ENCODE measurements at places on chromosomes 3 and 15.

- DNase-seq: no peak
Measured at GRCh38 chr15:39363761-39364586, 216.9 kb upstream of the THBS1 start.

- no peak for DNase-seq
Measured at GRCh38 chr3:186223476-186223875, 114.6 kb upstream of the ETV5 start.

GRCh38 chr3:123733341-123733740 lies 148.5 kb upstream of the HACD2 start:
- no peak for DNase-seq

GRCh38 chr15:92035961-92036360 lies 182.5 kb downstream of the SLCO3A1 start:
- no peak for DNase-seq

DNA sequence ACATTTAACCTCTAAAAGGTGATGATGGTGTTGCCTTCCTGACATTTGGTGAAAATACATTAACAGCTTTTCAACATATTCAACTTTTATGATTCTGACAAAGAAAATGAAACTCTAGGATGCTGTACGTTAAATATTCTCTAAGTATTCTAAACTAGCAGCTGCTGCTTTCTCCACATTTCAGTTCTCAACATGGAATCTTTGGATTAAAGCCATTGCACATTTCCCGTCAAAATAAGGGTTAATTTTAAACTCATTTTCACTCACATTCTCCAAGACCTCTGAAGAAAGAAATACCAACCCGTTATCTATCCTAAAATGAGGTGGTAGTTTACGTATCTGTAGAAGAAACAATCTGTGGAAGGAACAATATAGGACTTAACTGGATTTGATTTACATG lies 655.7 kb upstream of the ARPP21 start:
- no peak for DNase-seq

DNA sequence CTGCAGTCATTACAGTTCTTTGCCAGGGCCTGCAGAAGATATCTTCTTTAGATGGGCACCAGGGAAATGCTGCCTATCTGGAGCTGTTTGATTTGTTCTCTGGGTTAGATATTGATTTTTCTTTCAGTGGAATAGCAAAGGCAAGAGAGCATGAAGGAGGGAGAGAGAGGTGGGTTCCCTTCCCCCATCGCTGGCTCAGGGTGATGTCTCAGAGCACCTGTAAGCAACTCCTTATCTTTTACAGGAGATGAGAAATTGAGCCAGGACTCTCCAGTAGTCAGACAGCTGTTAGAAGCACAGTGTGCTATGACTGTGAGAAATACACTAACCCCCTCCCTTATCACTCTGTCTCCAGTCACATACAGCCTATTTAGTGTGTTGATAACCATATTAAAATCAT lies 89.3 kb upstream of the SLC24A5 start:
- no peak for DNase-seq

GRCh38 chr15:91298101-91298500 lies 198.0 kb downstream of the SV2B start:
- DNase-seq: no peak

GRCh38 chr3:52253314-52254304 lies 8.1 kb downstream of the PPM1M start:
- peak; percentile 16 for DNase-seq

DNA sequence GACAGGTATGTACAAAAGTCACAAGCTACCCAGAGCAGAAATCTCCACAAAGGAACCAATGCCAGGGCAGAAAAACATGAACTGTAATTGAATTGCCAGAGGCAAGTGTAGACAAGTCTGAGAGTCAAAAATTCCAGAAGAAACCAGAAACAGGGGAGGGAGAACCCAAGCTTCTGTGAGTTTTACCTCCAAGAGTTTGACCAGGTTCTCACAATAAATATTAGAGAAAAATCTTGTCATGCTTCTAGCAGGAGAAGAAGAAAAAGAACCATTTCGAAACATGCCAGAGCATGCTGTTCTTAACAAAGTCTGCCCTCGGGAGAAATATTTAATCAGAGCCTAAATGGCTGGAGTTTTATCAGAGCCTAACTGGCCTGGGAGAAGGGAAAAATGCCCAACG lies 32.5 kb upstream of the AP3B2 start:
- DNase-seq: no peak

DNA sequence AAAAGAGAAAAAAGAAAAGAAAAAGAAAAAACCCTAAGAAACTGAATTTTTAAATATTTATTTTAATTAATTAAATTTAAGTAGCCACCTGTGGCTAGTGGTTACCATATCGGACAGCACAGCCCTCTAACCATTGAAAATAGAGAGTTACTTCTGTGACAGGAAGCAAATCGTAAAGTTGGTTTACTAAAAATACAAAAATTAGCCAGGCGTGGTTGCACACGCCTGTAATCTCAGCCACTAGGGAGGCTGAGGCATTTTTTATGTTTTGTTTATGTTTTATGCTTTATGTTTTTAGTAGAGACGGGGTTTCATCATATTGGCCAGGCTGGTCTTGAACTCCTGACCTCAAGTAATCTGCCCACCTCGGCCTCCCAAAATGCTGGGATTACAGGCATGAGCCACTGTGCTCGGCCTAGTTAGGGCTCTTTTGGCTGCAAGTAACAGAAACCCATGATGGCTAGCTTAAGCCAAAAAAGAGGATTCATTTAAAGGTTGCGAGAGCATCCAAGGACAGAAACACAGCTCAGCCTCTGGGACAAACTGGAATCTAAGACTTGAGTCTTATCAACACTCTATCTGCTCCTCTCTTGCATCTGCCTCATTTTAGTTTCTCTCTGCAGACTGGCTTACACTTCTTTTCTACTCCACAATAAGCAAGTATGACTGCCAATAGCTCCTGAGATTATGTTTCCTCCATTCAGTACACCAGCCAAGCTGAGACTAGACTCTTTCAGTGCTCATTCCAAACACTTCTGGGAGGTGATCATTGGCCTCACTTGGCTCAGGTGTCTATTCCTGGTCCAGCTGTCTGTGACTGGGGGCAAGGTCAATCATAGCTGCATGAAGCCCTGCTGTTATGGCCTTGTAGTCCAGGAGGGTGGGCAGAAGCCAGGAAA lies 6.8 kb upstream of the SKIL start:
- no peak for DNase-seq

GRCh38 chr15:89150287-89150686 lies 62.0 kb downstream of the ABHD2 start:
- no peak for DNase-seq

GRCh38 chr3:50182533-50183099 lies 8.8 kb upstream of the GNAT1 start:
- DNase-seq: no peak

GRCh38 chr15:64144565-64145281 lies 6.8 kb upstream of the SNX22 start:
- peak; percentile 39 for DNase-seq

DNA sequence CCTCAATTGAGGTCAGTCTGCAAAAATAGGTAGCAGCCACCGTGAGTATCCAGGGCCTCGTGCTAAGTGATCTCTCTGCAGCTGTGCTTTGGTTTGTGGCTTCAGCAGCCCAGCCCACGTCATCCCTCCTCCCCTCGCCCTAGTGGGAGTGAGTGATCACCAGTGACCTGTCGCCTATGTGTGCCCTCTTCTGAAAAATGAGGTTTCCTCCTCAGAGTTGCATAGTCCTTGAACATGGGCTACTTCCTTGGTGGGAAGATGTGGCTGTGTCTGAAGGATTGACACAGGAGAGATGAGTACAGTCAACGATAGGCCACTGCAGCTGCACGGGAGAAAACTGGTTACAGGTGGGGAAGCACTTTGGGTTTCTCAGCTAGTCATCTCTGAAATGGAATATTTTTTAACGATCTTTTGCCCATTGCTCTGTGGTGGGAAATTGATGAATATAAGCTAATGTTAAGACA lies 144.8 kb upstream of the BHLHE40 start:
- DNase-seq: no peak

DNA sequence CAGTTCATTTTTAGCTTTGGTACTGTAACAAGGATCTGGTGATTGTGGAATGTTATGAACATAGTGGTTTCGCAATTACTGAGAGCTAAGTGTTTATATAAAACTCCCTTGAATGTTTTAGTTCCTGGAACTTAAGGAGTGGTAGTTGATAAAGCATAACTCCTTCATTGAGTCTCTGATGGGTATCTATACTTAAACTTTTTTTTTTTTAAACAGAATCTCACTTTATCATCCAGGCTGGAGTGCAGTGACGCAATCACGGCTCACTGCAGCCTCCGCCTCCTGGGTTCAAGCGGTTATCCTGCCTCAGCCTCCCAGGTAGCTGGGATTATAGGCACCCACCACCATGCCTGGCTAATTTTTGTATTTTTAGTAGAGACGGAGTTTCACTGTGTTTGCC lies 11.3 kb downstream of the PRKCI start:
- DNase-seq: no peak

DNA sequence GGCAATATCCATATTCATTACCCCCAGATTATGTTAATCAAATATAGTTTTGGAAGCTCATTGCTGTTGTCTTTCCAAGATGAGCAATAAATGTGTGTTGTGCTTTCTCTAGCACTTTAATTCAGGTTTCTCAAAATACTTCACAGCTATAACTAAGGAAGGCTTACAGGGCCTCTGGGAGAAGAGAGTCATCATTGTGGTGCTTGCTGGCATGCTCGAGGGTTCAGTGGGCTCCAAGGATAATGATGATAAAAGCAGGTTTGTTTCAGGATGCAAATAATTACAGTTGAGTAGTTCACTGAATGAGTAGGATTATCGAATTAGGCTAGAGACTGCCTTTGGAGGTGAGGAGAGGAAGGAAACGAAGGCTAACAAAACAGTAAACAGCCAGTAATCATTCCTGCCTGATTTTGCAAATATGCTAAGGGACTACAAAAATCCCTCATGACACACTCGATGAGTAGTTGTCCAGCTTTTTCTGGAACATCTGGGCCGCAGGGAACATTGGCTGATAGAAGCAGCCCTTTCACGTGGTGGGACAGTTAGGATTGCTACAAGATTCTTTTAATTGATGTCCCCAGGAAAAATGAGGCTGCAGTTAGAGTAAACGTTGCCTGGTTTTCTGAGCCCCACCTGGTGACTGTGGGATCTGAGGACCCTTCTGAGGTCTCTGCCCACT lies 54.1 kb downstream of the SLC7A14 start:
- no peak for DNase-seq

- no peak for DNase-seq
Measured at GRCh38 chr3:70383360-70383831, 71.0 kb upstream of the MDFIC2 start.

DNA sequence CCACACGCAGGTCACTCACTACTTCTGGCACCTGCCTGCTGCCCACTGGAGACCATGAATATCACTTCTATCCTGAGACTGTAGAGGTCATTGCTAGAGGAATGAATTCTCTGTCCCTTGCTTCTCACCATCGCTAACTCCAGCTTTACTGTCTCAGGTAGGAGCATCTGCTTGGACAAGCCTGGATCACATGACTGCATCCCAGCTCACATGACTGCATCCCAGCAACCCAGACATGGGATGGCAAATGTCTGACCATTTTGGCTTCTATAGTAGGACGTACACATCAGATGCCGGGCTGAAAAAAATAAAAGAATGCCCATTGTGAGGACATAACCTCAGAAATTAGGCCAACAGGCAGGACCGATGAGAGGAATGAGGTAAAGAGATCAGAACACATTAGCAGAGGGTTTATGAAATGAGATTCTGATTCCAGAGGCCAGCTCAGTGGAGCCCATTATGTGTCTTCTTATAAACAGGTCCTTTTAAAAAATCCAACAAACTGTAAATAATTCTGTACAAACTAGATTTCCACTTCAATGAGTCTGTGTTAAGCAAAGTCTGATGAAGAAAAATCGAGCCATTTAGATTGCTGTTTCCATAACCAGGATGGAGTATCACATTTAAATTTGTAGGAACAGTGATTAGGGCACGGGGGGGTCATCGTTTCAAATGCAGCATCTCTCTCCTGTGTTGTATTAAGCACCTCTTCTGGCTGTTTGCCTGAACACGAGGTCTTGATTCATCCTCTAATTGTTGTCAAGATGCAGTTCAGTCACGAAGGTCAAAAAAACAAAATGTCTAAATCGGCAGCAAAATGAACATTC lies 126.7 kb downstream of the MTHFS start:
- DNase-seq: no peak

- no peak for DNase-seq
Measured at GRCh38 chr15:72965671-72966070, 86.6 kb upstream of the NEO1 start.

DNA sequence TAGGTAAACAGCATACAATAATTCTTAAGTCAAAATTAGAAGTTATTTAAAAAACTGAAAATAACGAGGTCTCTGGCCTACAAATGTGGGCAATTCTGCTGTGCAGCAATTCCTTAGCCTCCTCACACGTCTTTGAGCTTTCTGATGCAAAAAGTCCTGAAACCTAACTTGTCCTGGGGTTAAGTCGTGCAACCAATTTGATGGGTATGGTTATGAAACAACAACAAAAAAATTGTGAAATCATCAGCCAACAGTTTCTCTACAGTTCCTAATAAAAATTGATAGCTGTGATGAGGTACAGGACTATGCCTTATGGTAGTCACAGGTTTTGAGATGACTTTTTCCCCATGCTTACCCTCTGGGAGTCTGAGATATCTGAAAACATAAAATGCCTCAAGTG lies 6.5 kb upstream of the GLB1 start:
- DNase-seq: no peak

GRCh38 chr3:170643831-170644230 lies 58.0 kb upstream of the SLC7A14 start:
- DNase-seq: no peak

DNA sequence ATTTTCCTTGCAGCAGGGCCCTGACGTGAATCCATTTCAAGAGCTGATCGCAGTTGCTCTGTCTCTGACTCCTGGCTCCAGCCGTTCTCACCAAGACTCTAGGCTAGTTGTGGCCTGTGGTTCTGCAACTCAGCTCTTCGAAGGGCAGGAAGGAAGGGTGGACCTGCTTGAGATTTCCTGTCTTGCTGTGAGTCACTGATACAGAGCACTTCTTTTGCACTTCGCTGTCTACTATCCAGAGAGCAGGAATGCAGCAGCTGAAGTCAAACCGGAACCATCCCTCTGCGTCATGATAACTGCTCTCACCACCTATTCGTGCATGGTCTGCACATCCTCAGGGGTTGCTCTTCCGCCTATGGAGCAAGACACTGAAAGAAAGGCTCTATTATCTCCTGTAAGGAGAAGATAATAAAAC lies 59.7 kb downstream of the RAP2B start:
- DNase-seq: peak; percentile 8

- no peak for DNase-seq
Measured at GRCh38 chr3:128480717-128481437, 12.1 kb downstream of the GATA2 start.

- DNase-seq: no peak
Measured at GRCh38 chr3:87227835-87228144, 681 bp downstream of the CHMP2B start.

DNA sequence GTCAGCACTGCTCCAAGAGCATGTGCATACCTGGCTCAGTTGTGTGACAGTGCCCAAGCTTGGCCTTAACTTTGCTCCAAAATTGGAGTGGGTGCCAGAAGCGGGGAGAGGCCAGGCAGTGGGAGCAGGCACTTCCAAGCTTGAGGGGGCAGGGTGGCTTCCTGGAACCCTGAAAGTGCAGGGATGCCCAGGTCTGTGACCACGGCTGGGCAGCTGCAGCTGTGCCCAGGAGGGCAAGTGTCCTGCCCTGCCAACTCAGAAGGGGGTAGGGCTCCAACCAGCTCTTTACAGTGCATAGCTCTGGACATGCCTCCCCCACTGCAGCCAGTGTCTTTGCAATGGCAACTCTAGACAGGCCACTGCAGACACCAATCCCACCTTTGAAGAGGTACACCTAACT lies 478.6 kb downstream of the OTOL1 start:
- no peak for DNase-seq

GRCh38 chr3:169131690-169132464 lies 531.6 kb downstream of the MECOM start:
- DNase-seq: no peak

All from hypothalamus (tissue), 51 donors.